Suprapubic skin (tissue), 4 donors: ENCODE measurements at places on chromosomes 3 and 15. TPM values are rescaled to one million over a fixed set of nuclear protein-coding genes. Genes with fewer than 3 reads are reported as not detected.
A peak's percentile ranks its signal among the peaks of the same experiment; 100 is the strongest.

- no peak for DNase-seq
Observed at GRCh38 chr3:166351461-166351860, 514.2 kb upstream of the BCHE start.

GRCh38 chr3:101478980-101479379 is 34.0 kb downstream of the SENP7 start:
- no peak for DNase-seq

- peak; percentile 77 for DNase-seq
Observed at GRCh38 chr15:77420610-77421369, at the start of gene HMG20A. HMG20A (plus strand) TSS chr15:77420888; CDS start chr15:77458408, 37,520 bp downstream.

DNA sequence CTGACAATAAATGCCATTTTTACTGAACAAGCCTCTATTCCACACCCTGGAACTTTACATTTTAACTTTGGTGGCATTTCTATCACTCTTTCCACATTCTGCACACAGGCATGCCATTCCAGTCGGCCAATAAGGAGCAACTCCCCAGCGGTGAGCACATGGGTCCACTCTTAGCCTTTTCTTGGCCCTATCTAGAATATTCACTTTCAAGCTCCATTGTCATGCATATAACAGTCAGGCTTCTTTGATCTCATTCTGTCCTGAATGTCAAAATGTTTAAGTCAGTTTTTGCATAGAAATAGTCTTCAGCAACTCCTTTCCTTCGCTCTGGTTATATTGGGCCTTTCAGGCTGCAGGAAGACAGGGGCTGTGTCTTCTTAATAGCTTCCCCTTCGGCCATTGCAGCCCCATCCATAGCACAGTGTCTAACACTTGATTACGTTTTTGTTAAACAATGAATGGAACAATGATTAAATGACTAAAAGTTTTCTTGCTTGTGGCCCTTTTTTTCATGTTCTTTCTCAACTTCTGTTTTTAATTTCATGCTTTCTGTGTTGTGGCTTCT is 427.3 kb downstream of the MFSD1 start:
- no peak for DNase-seq

DNA sequence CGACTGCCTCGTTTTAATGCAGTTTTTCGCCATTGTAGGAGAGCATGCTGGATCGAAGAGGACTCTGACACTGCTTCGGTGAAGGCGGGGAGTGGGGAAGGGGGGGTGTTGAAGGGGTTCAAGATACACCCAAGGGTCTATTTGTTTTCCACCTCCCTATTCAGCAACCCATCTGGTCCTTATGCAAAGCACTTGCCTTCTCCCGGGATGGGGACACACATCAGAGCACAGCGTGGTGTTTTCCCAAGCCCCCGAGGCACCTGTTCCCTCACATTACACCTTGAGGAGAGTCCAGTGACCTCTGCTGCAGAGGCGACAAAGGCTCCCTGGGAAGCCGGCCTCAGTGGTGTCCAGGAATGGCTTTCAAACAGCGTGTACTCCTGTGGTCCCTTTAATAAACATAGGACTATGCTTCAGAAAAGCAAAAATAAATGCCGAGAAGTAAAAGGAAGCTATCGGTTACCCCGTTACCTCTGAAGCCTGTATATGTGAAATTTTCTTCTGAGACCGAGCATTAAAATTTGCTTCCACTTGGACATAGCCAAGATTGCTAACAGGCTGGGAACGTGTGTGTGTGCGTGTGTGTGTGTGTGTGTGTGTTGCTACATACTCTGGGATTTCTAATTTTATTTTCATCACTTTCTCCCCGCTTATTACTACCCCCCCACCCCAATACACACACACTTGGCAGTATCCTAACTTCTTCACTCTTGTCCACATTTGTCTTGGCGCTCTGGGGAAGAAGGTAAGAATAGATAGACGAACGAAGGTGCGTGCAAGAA is 53.2 kb downstream of the CCDC54 start:
- DNase-seq, result no peak

GRCh38 chr3:143839980-143840379 is 8.3 kb downstream of the SLC9A9 start:
- no peak for DNase-seq

Gene CLDN18
- total RNA-seq, result not detected

Gene SQOR
- 46.8 TPM for total RNA-seq

Gene AMIGO3
- total RNA-seq, result 1.7 TPM
